Kasumi-1 (cell line): ENCODE measurements at places on chromosomes 12 and 14.

DNA sequence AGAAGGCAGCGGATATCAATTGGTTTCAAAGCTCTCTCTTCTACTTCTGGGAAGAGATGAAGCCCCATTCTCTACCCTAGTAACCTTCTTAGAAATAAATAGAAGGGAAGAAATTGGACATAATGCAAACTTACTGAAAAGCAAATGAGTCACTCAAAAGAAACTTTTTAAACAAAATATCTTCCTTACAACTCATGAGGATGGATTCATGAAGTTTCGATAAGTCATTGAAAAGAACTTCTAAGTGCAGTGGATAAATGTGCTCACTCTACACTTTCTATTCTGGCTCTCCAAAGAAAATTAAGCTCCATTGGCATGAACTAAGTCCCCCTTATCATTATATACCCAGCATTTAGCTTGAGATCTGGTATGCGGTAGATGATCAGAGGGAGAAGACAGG lies 899.5 kb downstream of the RPS29 start:
- no peak for DNase-seq

GRCh38 chr14:34629344-34629656 lies 648 bp downstream of the SNX6 start:
- DNase-seq: no peak

DNA sequence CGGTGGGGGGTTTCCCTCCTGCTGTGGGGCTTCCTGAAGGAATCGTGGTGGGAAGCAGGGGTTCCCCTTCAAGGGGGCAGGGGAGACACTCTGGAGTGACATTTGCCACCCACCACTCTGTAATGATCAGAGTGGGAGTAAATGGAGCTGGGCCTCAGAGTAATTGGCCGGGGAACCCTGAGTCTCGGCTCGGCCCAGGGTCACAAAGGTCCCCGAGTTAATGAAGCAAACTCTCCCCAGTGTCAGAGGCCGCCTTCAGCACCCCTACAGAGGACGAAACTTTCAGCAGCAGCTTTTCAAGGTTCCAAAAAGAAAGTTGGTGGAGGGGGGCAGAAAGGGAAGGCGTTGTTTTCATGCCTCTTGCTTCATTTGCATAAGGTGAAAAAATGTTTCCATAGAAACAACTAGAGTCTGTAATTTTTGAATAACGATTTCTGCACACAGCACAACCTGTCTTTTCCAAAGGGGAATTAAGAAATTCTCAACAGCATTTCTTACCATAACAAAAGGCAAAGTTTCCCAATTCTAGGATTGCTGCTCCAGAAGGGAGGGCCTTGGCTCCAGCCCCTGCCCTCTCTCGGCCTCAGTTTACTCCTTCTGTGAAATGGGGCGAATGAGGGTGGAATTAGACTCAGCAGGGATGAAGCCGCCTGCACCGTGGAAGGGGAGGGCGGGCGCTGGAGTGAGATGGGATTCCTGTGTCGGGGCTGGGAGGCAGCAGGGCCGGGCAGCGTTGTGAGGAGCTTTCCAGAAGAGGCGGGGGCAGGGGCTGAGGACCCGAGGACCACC lies 67.0 kb upstream of the BEGAIN start:
- no peak for DNase-seq

GRCh38 chr12:13093191-13093847 lies 10.1 kb downstream of the GSG1 start:
- no peak for DNase-seq

- DNase-seq: no peak
Observed at GRCh38 chr12:94771741-94772140, 121.4 kb upstream of the TMCC3 start.

- no peak for DNase-seq
Observed at GRCh38 chr12:119665164-119665929, 2.6 kb upstream of the PRKAB1 start.

GRCh38 chr12:104649921-104650320 lies 193.2 kb downstream of the CHST11 start:
- no peak for DNase-seq

GRCh38 chr12:46787496-46788055 lies 38.2 kb downstream of the SLC38A4 start:
- DNase-seq: no peak

DNA sequence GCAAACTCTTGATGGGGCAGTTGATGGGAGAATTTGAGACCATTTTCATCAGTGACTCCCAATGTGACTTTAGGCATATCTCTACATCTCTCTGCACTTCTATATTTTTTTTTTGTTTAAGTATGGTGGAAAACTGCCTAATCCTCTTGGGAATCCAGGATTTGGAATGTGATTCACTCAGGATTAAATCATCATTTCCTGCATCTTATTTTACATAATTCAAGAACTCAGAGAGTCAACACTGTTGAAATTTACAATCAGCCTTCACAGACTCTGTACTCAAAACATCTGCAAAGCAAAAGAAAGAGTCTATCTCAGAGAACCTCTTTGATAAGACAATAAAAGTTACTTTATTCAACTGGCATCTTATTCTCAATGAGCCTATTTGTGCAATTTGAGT lies 260.7 kb upstream of the NOS1 start:
- no peak for DNase-seq

- DNase-seq: no peak
Observed at GRCh38 chr14:73823339-73823885, 28.2 kb upstream of the PTGR2 start.

GRCh38 chr14:60089221-60089620 lies 2.5 kb upstream of the PCNX4 start:
- DNase-seq: no peak

DNA sequence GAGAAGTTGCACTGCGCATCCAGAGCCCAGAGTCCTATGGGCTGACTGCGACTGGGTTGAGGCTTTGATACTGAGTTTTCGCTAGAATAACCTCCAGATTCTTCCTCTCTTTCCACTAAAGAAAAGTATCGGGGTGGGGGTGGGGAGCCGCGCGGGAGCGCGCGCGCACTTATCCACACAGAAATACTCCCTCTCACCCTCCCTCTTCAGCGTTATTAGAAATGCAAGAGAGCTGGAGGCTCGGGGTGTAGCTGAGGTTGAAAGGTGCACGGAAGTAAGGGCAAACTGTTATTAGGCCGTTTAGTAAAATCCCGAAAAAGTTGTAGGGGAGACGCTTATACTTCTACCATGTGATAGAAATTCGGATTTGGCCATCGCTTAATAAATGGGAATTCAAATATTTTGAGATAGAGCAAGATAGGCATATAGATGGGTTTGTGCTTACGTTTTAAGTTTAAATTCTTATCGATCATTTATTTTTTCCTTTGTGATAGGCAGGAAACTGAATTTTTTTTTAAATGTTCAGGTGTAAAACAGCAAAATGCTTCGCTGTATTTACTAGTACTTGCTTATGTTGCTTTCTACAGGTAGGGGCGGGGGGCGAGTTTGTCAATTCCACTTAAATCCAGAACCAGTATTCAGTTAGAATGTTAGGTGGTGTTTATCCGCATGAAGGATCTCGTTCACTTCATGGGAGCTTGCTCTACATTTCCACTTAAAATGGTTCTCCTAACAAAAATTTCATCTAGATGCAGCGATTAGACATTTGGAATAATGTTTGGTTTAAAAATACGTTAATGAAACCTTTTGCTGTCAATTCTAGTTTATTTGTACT lies 1.1 kb downstream of the ARHGAP5 start:
- DNase-seq: peak; percentile 77

GRCh38 chr14:90274019-90274418 lies 17.7 kb downstream of the PSMC1 start:
- DNase-seq: peak; percentile 10

DNA sequence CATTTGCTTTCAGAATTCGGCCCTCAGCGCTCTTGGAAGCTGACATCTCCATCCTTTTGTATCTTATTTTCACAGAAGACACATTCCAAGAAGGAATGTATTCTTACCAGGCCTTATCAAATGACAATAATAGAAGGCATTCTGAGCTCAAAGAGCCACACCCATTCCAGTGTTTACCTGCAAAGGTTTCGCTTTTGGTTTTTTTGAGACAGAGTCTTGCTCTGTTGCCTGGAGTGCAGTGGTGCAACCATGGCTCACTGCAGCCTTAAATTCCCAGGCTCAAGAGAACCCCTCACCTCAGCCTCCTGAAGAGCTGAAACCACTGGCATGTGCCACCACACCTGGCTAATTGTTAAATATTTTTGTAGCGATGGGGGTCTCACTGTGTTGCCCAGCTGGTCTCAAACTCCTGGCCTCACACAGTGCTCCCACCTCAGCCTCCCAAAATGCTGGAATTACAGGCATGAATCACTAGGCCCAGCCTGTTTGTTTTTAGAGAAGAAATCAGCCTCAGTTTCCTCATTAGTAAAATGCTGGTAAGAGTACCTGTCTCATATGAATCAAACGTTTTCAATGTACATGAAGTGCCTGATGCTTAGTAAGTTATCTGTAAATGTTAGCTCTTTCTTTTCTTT lies 69.2 kb downstream of the SLC6A12 start:
- DNase-seq: no peak

DNA sequence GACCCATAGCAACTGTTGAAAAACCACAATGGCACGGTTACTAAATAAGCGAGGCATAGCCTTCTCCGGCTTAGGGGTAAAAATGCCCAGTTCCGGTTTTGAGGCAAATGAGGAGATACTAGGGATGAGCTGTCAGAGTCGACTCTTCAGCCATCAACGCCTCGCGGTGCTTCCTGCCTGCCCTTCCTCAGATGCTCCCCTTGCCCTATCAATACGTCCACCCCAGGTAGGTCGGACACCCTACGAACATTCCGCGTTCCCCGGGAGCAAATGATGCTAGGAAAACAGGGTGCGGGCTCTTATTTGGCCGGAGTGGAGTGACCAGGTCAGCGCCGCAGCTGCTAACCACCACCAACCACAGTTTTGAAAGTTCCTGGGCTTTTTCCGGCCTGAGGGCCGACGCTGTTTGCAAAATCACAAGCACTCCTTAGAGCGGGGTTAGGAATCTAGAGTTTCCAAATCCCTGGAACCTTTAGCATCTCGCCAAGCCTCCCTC lies 1.2 kb downstream of the SRSF9 start:
- peak; percentile 44 for DNase-seq

DNA sequence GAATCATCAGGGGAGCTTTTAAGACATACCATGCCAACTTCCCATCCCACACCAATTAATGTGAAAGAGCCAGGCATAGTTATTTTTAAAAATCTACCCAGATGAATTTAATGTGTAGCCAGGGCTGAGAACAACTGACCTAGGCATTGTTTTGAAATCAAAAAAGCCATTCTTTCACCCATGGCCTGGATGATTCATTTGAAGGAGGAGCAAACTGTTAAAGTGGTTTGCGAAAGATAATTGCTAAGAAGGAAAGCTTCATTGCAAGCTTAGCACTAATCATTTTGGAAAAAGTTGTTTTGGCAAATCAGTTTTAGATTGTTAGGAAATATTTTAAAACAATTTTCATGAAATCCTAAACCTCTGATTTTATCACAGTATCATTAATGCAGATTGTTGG lies 2.1 kb upstream of the GTSF1 start:
- peak; percentile 20 for DNase-seq

GRCh38 chr14:82667006-82667405 lies 1133.4 kb upstream of the SEL1L start:
- no peak for DNase-seq

DNA sequence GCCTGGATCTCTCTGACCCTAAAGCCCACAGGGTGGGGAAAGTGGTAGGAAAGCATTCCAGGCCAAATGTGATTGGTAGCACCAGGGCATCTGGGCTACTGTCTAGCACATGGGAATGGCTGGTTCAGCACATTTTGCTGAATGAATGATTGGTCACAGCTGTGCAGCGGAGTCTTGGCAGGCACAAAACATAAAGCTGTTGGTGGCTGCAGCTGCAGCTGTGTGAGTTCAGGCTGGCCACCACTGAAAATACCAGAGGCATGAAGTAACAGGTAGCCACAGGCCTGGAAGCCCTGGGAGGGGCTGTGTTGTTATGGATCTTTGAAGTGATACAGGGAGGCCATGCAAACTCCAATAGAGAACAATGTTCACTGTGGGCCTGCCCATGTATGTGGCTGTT lies 72.7 kb downstream of the MYRFL start:
- no peak for DNase-seq

GRCh38 chr12:117538032-117538690 lies 176.7 kb upstream of the NOS1 start:
- no peak for DNase-seq

- DNase-seq: no peak
Observed at GRCh38 chr12:60539592-60539991, 943.8 kb downstream of the SLC16A7 start.

DNA sequence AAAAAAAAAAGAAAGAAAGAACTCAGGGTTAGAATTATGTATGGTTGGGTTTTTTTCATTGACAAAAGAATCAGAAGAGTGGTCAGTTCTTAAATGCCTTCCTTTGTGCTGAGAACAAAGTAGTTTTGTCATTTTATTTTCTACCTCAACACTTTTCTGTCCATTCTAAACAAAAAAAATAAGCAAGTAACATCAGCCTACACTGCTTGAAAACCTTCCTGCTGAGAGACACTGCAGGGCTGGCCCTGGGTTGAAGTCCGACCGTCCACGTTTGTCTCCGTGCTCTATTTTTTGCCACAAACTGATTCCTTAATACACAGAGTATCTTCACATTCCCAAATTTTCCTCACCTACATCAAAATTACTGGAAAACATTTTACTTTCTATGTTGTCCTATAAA lies 211.6 kb upstream of the PDZRN4 start:
- no peak for DNase-seq

GRCh38 chr14:99521176-99522024 lies 40.2 kb downstream of the CCNK start:
- no peak for DNase-seq

DNA sequence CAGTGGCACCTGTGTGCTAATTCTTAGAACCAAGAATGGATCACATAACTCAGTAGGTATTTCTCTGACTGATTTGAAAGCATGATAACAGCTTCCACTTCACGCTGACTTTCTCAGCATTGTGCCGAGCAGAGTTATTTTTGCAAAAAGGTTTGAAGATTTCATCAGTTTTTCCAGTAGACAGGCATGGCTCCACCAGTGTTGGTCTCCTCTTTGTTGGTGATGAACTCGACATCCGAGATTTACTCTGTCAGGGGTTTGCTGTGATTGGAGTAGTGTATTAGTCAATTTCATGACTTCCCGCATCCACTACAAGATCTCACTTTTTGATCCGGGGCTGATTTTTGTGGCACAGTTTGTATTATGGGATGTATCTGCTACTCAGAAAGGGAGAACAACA lies 85.3 kb downstream of the PRKCH start:
- no peak for DNase-seq

GRCh38 chr12:2233034-2233433 lies 180.2 kb downstream of the CACNA1C start:
- DNase-seq: no peak

- DNase-seq: no peak
Observed at GRCh38 chr12:120736404-120737331, 11.0 kb downstream of the ACADS start.

DNA sequence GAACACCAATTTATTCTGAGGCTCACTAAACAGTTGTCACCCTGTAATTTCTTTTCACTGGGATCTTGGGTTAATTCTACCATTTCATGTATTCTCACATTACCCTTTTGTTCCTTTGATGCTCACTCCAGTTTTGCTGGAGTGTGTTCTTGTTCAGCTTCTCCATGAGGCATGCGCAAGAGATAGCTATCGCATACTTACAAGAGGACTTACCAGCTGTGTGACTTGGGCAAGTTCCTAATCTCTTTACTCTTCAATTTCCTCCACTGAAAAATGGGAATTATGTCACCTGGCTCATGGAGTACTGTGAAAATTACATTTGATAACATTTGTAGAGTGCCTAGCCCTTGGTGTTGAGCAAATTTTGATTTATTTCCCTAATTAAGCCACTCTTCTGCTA lies 56.5 kb upstream of the JDP2 start:
- no peak for DNase-seq

GRCh38 chr14:28254768-28255167 lies 511.8 kb upstream of the FOXG1 start:
- DNase-seq: no peak
